ENCODE measurements at places on chromosomes 3 and 15.

- no peak for DNase-seq
Measured at GRCh38 chr3:27574438-27574795, 90.2 kb upstream of the SLC4A7 start.

GRCh38 chr3:46737329-46737731, 19.7 kb upstream of the PRSS50 start:
- peak; percentile 31 for DNase-seq

- DNase-seq: no peak
Measured at GRCh38 chr3:112925969-112926368, 48.9 kb downstream of the CD200R1 start.

DNA sequence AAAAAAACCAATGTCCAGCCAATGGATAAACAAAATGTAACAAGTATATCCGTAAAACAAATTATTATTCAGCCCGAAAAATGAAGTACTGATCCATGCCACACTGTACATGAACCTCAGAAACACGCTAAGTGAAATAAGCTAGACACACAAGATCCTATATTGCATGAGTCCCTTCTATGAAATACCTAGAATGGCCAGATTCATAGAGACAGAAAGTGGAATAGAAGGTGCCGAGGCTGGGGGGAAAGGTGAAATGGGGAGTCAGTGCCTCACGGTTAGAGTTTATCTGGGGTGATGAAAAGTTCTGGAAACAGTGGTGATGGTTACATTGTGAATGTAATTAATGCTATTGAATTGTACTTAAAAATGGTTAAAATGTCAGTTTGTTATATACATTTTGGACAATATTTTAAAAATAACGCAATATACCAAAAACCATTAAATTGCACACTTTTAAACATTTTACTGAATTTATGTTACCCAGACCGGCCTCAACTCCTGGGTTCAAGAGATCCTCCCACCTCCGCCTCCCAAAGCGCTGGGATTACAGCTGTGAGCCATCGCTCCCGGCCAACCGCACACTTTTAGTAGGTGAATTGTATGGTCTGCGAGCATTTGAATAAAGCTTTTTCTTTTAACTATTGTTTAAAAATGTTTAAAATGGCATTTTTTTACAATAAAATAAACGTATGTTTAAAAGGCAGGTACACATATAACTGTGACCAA, 2.1 kb downstream of the RNF168 start:
- no peak for DNase-seq

- no peak for DNase-seq
Measured at GRCh38 chr15:99631255-99631654, 65.5 kb downstream of the MEF2A start.

GRCh38 chr15:67998599-67999133, 55.4 kb upstream of the PIAS1 start:
- DNase-seq: peak; percentile 50

- DNase-seq: no peak
Measured at GRCh38 chr3:117903226-117903625, 1131.4 kb downstream of the IGSF11 start.

DNA sequence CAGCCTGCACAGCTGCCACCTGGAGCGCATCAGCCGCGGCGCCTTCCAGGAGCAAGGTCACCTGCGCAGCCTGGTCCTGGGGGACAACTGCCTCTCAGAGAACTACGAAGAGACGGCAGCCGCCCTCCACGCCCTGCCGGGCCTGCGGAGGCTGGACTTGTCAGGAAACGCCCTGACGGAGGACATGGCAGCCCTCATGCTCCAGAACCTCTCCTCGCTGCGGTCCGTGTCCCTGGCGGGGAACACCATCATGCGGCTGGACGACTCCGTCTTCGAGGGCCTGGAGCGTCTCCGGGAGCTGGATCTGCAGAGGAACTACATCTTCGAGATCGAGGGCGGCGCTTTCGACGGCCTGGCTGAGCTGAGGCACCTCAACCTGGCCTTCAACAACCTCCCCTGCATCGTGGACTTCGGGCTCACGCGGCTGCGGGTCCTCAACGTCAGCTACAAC, 20.4 kb downstream of the NRROS start:
- no peak for DNase-seq

DNA sequence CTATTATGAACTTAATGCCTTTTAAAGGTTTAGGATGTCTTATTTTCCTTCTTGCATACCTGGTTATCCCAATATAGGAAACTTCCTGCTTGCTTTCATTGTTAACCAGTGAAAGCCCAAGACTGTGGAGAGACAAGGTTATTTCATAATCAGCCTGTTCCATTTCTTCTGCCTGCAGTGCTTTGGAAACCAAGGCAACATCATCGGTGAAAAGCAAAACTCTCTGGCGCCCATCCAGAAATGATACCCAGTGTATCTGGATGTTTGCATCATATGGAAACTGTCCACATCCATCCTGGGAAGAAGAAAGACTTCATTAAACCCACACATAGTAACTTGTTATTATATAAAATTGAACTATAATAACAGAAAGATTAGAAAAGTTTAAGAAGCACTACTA, 170.1 kb downstream of the VPS13C start:
- no peak for DNase-seq

- peak; percentile 60 for DNase-seq
Measured at GRCh38 chr3:23183731-23184130, 19.4 kb upstream of the UBE2E2 start.

- DNase-seq: peak; percentile 62
Measured at GRCh38 chr3:125033135-125033534, 22.7 kb downstream of the HEG1 start.

DNA sequence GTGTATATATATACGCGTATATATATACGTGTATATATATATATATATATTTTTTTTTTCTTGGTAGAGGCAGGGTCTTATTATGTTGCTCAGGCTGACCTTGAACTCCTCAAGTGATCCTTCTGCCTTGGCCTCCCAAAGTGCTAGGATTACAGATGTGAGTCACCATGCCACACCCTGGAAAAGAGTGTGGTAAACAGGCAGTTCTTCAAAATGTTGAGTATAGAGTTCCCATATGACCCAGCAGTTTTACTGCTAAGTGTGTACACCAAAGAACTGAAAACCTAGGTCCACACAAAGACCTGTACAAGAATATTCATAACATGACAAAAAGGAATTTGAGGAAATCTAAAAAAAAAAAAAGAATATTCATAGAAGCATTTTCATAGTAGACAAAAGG, 71.8 kb upstream of the GCNT3 start:
- DNase-seq: no peak

DNA sequence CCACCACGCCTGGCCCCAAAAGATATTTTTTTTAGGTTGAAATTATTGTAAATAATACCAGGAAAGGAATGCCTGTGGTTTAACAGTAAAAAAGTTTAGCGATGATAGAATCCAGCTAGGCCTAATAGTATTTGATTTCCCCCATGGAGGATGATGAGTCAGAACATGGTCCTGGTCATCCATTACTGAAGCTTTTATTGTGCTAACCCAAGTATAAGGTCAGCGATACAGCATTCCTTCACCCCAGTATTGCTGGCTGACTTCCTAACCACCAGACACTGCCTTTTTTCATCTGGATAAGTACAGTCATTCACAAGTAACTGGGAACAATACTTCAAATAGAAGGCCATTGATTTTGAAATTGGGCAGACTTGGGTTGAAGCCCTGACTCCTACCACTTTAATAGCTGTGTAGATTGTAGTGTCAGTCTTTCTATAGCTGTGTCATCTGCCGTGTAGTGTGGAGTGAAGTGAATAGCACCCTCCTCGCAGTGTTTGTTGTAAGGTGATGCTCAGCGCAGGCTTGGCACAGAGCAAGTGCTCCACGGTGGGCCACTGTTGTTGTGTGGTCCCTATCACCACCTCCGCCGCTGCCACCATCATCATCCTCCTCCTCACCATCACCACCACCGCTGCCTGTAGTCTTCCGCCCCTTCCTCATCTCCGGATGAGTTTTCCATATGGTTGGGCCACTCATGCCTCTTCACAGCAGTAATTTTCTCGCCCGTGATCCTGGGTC, 436.0 kb upstream of the TPM1 start:
- DNase-seq: peak; percentile 35

GRCh38 chr3:119676771-119677640, at the start of gene COX17:
Gene COX17 (minus strand): TSS chr3:119677406. CDS start chr3:119677310, 96 bp downstream.
- peak; percentile 99 for DNase-seq

- DNase-seq: no peak
Measured at GRCh38 chr15:74010929-74011540, 16.5 kb downstream of the PML start.

- no peak for DNase-seq
Measured at GRCh38 chr3:66490214-66490613, 10.6 kb downstream of the LRIG1 start.

DNA sequence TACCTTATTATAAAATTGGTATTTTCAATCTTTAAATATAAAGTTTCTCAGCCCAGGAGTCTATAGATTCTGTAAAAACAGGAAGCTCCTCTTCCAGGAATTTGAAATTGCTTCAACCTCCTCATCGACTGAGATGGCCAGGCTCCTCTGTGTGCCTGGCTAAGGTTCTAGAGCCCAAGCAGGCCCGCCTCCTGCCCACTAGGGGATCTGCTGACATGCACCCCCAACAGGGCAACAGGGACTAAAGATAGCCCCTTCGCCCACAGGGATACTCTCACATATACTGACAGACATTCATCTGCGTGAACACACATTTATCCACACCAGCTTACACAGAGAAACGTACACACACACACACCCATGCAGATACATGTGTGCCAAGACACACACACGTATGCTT, 183.1 kb upstream of the TLE3 start:
- no peak for DNase-seq

DNA sequence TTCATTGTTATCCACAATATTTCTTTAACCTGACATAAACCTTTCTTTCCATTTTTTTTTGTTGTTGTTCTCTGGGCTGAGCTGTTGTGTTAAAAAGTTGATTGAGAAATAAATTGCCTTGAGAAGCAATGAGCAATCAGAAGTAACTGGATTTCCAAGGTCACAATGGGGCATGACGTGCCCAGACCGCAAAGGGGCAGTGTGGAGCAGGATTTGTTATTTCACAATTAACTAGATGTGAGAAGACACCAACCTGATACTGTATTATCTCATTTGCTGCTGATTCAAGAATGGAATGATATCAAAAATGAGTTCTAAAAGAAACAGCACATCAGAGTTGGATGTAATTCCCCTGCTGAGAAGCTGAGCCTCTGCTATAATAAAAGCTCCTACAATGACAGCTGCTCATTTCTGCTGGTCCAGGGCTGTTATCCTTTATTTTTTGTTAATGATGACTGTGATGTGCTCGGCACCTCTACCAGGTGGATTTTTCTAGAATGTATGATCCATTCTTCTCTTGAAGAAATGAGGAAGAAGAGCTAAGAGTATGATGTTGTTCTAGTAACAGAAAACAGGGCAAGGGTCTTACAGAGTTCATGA, 28.1 kb downstream of the CPNE4 start:
- DNase-seq: peak; percentile 44

DNA sequence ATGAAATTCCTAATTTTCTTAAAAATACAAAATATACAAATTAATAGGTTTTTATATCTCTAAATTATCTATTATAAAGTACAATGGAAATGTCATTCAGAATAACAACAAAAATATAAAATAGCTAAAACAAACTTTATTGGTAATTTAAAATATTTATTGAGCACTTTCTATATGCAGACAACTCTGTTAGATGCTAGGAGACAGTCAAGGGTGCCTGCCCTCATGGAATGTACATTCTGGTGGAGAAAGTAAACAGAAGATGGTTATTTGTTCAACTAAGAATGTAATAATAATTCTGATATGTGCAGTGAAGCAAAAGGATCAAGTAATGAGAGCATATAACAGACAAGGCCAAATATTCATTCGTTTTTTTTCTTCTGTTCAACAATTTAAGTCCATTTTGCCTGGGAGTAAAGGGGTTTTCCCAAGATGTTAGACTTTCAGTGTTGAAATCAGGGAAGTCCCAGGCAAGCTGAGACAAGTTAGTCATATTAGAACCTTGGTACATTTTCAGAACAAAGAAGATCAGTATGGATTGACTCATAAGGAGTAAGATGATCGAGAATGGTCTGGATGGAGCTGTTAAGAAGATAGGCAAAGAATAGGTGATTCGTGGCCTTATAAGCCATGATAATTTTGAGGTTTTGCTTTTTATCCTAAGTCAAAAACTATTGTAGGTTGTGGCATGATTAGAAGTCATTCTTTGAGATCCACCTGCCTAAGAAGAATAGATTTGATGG, 150.2 kb upstream of the MLF1 start:
- DNase-seq: no peak
